ENCODE measurements at places on chromosomes 16 and 17.
A peak's percentile ranks its signal among the peaks of the same experiment; 100 is the strongest.

DNA sequence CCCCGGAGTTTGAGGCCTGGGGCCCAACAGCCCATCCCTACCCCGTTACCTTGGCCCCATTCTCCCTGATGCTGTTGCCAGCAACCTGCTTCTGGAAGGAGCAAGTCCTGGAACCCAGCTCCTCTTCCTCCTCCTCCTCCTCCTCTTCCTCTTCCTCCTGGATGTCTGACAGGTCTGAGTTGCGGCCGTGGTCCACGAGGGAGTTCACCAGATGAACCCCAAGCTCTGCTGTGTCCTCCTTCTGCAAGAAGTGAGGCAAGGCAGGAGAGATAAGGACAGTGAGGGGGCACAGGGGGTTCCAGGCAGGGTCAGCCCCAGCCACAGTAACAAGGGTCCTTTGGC, 18.7 kb downstream of the TSPOAP1 start:
- no peak for DNase-seq

- DNase-seq: no peak
These were observed 38.8 kb upstream of the HOXB13 start for GRCh38 chr17:48767263-48767774.

DNA sequence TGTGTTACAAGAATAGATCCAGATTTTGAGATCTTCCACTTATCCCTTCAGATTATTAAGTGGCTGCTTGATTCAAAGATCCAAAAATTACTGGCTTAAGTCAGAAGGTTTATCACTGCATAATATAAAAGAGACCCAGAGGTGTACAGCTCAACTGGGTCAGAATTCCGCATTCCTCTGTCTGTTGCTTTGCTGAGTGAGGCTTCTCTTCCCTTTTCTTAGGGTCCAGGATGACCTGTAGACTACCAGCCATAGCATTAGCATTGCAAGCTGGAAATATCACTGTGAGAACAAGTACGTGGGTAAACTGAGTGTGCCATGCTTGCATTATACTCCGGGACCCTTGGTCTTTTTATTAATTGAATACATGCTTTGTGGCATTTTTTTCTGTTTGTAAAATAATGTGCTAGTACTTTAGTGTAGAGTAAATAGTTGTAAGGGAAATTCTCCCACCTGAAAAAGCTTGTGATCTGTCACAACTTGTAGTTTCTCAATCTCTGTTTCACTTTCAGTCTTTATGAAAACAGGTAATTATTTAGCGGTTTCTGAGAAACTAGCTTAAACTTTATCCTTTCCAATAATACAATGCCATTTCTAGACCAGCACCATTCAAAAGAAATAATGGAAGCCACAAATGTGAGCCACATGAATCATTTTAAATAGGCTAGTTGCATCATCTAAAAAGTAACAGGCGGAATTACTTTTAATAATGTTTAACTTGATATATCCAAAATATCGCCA, 61.6 kb downstream of the TNRC6C start:
- DNase-seq: no peak

GRCh38 chr17:2024572-2025219, 438 bp downstream of the RTN4RL1 start:
- DNase-seq: no peak

DNA sequence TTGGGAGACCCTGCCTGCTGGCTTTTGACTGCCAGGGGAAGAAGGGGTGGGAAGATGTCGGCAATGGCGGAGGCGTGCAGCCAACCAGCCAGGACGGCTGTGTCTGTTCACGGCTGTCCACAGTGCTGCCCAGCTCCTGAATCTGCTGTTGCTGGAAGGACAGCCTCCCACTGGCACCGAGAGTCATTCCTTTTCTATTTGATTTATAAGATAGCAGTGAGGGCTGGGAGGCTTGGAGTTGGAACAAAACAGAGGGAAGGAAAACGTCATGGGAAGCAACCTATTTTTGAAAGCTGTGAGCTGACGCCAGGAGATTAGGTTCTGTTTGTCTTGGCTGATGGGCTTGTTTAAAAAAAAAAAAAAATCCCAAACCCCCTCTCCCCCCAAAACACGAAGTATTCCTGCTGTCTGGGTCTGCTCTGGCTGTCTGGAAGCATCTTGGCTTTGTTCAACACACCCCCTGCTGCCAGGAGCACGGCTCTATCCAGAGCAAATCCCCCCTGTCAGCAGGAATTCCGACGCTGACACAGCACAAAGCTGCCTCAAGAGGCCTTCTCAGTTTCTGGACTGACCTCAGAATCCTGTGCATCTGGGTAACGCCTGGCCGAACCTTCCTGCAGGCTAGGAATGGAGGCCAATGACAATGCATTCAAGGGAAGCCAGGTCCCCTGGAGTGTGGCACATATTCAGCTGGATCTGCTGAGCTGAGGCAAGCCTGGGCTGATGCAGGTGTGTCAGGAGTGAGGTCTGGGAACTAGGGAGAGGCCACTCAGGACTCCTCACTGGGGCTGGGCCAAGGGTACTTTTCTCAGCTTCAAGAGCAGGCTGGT, 41.0 kb upstream of the SREBF1 start:
- no peak for DNase-seq

DNA sequence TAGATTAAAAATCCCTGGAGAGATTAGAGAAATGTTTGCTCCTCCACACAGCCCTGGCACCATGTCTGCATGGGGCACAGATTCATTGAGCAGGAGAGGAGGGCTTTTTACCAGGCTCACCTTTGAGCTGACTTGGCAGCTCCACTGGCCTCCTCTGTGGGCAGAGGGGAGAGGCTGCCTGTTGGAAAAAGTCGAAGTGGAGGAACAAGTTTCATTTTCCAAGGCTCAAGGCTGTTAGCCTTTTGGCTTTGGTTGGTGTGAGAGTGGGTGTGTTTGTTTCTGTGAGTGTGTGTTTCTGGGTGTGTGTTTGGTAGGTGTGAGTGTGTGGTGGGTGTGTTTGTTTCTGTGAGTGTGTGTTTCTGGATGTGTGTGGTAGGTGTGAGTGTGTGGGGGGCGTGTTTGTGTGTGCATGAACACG, 5.6 kb downstream of the TMEM238L start:
- DNase-seq: no peak

GRCh38 chr17:77783991-77784820, 174.3 kb upstream of the TNRC6C start:
- no peak for DNase-seq

DNA sequence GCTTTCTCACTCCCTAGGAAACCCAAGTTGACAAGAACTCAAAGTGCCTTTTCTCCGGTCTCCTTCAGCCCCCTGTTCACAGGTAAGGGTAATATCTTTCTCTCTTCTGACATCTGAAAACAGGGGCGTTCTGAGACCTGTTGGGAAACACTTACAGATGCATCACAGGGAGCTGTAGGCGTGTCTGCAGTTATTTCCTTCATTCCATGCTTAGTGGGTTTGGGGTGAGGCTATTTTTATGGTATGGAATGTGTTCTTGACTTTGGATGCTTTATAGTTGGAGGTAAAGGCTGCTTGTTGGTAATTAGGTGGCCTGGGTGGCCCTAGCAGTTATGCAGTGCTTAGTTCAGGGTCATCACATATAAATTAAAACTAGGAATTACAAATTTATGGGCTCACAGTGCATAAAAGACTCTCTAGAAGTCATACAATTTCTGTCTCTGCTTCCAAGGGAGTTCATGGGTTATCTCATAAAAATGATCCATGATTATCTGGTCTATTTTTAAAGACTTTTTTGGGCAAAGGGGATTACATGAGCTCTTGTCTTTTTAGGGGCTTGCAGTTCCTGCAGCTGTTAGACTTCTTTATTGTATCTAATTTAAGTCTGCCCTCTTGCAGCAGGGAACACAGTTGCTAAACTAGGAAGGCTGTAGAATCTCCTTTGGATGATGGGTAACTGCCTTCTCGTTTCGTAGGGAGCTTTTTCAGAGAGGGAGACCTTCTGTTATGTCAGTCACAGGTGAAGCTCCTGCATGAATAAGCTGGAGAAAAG, 10.2 kb downstream of the SOCS7 start:
- no peak for DNase-seq

GRCh38 chr16:84643180-84643583, 5.1 kb upstream of the KLHL36 start:
- no peak for DNase-seq

DNA sequence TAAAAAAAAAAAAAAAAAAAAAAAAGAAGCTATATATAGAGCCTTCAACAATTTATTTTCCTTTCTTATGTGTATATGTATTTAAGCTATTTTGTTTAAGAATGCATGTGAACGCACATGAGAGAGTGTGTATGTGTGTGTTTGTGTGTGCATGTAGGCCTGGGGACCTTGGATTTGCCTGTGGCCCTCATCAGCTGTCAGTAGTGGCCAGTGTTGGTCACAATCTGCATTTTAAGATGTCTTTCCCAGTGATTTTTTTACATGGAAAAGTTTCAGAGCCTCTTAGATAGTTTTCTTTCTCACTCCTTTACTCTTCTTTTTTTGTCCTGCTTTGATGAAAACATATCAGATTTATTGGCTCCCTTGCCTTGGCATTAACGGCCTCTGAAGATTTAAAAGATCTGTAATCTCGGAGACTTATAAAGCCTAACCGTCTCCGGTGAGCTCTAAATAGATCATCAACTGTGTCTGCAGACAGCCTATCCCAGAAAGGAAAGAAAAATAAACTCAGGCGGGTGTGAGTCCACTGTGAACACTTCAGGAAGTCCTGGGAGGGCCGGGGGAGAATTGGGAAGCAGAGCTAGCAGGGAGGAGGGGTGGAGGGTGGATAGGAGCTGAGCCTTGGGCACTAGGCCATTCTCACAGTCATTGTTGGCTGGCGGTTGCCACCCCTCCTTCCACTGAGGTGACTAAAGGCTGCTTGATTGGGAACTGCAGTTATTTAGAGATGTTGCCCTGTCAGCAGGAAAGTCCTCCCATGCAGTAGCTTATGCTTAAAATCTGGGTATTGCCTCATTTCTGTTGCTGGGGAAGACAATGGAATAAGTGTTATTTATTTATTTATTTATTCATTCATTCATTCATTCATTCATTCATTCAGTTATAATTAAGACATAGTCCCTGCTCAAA, 86.8 kb downstream of the WWP2 start:
- DNase-seq: peak; percentile 13

- DNase-seq: no peak
These were observed at the start of gene CENPV for GRCh38 chr17:16353317-16354174. TSS of gene CENPV (minus strand) at chr17:16353469. CDS start at chr17:16353436, 33 bp downstream.

- DNase-seq: no peak
These were observed 15.4 kb downstream of the CLUH start for GRCh38 chr17:2695961-2696760.

Data from cerebellar nuclear complex (tissue), 1 donor.